ENCODE measurements at places on chromosomes 6 and 20. TPM values are rescaled to one million over a fixed set of nuclear protein-coding genes. Genes with fewer than 3 reads are reported as not detected.

Gene CLPSL1
- not detected for polyA plus RNA-seq

Gene PROKR2
- 0.30 TPM for polyA plus RNA-seq

GRCh38 chr6:10084111-10084986, 330.5 kb downstream of the TFAP2A start:
- DNase-seq = no peak

Gene SLA2
- polyA plus RNA-seq = 0.24 TPM

Gene CYP21A2
- 1.4 TPM for polyA plus RNA-seq

Gene SLC18B1
- polyA plus RNA-seq = 31.3 TPM

Gene PNLDC1
- polyA plus RNA-seq = 0.47 TPM

- DNase-seq = no peak
Observed at GRCh38 chr6:143243786-143244185, 183.1 kb downstream of the AIG1 start.

Gene OPRL1
- polyA plus RNA-seq = 1.1 TPM

DNA sequence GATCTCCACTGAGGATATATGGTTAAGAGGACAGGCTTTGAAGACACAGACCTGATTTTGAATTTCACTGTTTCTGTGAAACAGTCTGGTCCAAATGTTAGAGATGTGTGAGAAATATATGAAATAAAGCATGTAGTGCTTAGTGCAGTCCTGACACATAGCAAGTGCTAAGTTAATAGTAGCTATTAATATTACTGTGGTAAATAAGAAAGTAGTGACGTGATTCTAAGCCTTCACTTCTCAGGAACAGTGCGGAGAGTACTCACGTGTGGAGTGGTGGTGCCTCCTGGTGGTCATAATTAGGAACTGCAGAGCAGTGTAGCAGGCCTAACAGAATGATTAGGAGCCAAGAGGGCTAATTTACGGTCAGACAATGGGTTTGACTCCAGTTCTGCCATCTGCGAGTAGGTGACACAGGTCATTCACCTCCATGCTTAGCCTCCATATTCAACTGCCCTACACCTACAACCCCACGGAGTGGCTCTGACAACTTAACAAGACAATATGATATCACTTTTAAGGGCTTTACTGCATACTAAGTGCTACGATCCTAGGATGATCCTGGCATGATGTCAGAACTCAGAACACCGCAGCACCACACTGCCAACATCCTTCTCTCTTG, 106.2 kb downstream of the JPH2 start:
- DNase-seq = peak; percentile 50

GRCh38 chr6:142913511-142914047, 31.4 kb downstream of the HIVEP2 start:
- no peak for DNase-seq

DNA sequence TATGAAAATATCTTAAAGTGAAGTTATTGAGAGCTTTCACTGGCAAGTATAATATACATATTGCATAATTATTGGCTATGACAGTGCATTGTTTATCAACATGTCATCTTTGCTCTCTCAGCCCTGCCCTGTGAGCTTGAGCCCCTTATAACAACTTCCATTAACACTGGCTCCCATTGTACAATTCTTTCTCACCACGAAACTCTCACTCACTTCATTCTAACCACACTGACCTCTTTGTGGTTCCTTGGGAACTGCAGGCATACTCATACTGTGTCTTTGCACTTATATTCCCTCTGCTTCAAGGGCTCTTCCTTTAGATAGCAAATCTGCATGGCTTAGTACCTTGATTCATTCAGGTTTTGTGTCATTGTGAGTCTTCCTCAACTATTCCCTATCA, 411.8 kb downstream of the CDKAL1 start:
- DNase-seq = no peak

Gene DEFB124
- not detected for polyA plus RNA-seq

DNA sequence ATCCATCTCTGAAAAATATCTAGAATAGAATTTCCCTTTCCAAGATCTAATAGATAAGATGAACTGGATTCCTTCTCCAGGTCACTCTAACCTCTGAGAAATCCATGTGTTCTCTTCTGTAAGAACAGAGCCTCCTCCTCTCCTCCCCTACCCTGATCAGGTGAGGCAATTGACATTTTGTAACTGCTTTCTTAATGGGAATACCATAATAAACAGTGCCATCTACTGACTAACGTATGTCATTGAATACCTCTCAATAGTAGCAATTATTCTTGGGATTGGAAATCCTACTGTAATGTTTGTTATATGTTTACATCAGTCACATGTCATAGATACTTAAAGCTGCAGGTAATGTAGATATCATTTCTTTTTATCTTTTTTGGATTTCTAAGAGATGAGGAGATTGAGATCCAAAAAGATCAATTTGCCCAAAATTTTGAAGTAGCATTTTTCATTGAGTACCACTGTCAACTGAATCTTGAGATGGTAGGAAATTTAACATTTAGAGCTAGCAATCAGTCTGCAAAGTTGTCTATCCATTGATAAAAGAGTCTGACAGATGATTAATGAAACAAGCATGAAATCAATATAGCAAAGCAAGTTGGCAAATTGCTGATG, 365.8 kb upstream of the HSF2 start:
- peak; percentile 16 for DNase-seq

Gene NHSL1
- polyA plus RNA-seq = 10.9 TPM

DNA sequence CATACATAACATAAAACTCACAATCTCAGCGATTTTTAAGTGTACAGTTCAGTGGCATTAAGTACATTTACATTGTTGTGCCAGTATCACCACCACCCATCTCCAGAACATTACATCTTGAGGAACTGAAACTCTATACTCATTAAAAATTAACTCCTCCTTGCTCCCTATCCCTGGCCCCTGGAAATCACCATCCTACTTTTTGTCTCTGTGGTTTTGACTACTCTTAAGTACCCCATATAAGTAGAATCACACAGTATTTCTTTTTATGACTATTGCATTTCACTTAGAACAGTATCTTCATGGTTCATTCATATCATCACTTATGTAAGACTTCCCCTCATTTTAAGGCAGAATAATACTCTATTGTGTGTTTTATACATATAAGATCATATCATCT, 1108.1 kb downstream of the GRIK2 start:
- DNase-seq = no peak

Gene SCGN
- 0.16 TPM for polyA plus RNA-seq

Gene TCF21
- 143 TPM for polyA plus RNA-seq

Gene GABRR1
- polyA plus RNA-seq = 6.5 TPM

GRCh38 chr20:43631598-43631997, 35.3 kb upstream of the MYBL2 start:
- no peak for DNase-seq

Gene HLA-DRB5
- polyA plus RNA-seq = 43.0 TPM

DNA sequence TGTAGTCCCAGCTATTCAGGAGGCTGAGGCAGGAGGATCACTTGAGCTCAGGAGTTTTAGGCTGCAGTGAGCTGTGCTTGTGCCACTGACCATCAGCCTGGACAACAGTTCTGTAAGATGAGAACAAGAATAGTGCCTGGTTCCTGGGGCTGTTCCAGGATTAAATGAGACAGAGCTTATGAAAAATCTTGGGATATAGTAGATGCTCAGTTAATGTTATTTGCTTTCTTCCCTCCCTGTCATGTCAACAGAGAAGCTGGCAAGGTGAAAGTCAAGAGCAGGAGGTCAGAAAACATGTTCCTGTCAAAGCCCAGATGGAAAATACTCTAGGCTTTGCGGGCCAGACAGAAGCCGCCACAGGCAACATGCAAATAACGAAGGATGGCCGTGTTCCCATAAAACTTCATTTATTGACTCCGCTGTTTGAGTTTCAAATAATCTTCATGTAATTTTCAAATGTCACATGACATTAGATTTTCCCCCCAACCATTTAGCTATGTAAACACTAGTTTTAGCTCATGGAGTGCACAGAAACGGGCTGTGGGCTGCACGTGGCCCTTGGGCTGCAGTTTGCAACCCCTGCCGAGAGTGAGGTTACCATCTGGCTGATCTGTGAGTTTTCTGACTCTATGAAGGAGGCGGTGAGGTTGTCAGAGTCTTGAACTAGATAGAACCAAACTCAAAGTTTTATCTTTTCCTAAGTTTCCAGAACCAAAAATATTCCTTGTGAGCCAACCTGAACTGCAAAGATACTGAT, 63.4 kb upstream of the PMEPA1 start:
- DNase-seq = no peak

DNA sequence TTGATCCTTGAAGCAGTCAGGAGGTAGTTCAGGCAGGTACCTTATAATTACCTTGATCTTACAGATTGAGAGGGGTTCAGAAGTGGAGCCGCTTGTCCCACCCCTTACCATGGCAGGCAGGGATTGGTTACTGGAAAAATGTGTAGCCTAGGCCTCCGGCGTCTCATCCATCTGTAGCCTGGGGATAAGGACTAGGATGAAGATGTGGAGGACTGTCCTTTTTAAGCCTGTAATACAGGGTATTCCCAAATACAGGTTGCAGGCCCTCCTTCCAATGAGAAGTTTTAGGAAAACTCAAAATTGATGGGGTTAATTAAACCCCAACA, 2.8 kb downstream of the HMGA1 start:
- DNase-seq = no peak

DNA sequence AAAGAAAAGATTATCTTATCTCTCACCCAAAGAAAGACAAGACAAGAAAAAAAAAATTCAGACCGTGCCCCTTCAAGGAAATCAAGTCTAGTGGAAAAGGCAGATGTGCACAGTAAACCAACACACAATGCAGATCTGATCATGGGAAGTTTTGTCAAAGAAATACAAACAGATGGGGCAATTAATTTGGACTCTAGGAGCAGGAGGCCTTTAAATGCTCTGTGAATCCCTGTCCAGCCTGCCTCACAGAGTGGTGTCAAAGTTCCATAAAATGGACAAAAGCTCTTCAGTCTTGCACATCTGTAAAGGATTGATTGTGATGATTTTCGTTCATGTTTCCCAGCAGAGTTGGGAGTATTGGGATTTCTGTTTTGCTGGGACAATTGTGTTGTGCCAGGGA, 53.1 kb upstream of the TGM3 start:
- no peak for DNase-seq

- no peak for DNase-seq
Observed at GRCh38 chr20:12966468-12967085, 42.2 kb upstream of the SPTLC3 start.

DNA sequence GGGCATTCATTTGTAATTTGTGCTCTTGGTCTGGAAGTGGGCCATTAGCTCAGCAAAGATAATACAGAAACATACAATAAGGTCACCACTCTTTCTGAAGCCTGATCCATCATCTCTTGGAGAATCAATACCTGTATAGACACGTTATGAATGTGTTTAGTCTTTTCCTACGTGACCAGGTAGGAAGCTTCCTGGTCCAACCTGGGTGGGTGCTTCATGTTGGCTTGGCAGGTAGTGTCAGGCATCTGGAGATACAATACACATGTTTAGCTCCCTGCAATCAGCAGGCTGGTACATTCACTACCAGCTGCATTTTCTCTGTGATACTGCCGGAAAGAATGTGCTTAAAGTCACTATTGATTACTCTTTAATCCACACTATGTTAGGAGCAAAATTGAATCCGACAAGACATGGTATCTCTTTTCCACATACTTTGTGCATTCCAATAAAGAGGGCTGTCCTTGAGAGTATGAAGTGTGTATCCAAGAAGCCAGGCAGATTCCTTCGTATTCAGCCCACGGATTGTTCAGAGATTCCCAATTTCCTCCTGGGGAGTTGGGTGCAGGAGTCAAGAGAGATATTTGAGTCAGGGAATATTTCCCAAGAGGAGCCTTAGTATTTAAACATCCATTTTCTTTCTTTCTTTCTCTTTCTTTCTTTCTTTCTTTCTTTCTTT, 49.9 kb upstream of the RANBP9 start:
- no peak for DNase-seq

Gene ZNF831
- 0.09 TPM for polyA plus RNA-seq

Gene LST1
- polyA plus RNA-seq = 4.8 TPM

- DNase-seq = no peak
Observed at GRCh38 chr20:41655962-41656618, 37.9 kb upstream of the CHD6 start.

DNA sequence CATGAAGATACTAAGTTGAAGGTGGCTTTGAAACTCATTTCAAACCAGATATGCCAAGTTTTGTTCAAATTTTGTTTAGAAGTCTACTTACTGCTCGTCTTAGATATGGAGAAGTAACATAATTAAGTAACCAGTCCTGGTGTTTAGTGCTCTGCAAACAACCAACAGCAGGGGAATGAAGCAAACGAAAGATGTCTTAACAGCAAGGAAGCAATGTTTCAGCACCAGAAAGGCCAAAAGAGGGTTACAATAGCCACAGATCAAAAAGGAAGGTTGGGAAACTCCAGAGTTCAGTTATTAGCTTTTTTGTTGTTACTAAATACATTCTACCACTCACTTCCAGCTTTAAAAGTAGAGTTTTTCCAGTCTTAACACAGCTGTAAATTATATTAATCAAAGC, 45.1 kb downstream of the LHFPL5 start:
- DNase-seq = no peak

DNA sequence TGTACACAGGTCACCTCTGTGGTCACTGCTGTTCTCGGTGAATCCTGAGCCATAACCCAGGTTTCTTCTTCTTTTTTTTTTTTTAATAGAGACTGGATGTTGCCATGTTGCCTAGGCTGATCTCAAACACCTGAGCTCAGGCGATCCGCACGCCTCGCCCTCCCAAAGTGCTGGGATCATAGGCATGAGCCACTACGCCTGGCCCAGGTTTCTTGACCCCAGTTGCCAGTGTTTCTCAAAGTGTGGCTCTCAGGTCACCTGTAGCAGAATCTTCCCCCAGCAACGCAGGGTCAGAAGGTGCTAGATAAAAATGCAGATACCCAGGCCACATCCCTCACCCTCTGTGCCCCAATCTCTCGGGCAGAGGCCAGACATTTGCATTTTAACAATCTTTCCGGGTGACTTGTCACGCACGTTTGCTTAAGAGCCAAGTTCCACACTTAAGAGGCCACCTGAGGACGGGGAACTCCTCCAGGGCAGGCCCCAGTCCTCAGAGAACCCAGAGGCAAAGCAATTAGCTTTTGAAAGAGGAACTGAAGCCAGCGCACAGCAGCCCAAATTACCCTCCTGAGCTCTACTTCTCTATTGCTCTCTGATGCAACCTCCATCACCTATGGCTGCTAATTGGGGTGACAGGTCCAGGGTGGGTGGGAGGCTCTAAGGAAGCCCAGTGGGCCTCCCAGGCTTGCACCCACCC, 81.8 kb downstream of the NFATC2 start:
- no peak for DNase-seq

- DNase-seq = no peak
Observed at GRCh38 chr6:108106261-108106660, 31.7 kb upstream of the OSTM1 start.

DNA sequence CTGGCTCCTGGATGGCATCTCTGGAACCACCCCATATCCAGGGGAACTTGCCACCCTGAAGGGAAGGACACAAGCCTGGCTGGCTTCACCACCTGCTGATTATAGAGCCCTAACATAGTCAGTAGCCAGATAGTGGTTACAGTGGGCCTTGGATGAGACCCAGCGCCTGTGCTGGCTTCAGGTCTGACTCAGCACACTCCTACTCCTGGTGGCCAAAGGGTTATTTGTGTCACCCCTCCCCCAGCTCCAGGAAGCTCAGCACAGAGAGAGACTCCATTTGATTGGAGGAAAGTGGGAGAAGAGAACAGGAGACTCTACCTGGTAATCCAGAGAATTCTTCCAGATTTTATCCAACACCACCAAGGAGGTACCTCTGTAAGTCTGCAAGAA, 12.8 kb downstream of the SNX14 start:
- DNase-seq = no peak

- DNase-seq = no peak
Observed at GRCh38 chr6:111615916-111616612, 10.4 kb upstream of the TRAF3IP2 start.

Gene RHAG
- 0.80 TPM for polyA plus RNA-seq

Measured in left renal pelvis (tissue), 4 donors.